ENCODE measurements at places on chromosomes 13 and 19.

DNA sequence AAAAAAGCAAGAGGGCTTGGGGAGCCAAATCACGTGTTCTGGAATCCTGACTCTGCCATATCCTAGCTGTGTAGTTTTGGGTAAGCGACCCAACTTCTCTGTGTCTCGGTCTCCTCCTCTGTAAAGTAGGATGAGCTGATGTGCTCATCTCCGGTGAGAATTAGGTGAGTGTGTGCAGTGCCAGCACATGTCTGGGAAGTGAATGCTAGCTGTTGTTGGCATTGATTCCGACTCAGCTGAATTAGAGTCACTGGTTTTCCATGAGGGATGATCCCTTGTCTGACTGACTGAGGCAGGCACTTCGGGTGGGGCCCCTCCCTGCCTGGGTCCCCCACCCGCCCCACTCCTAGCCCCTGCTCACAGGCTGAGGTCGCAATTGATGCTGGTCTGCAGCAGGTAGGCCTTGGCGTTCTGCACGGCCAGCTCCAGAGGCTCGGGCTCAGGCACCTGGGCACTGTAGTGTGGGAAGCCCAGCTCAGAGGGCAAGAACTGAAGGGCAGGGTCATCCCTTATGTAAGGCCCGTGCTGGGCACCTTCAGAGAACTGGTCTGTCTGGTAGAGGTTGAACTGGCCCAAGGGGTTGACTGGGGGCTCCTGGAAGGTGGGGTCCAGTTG, 835 bp downstream of the RSPH6A start:
- DNase-seq = no peak

DNA sequence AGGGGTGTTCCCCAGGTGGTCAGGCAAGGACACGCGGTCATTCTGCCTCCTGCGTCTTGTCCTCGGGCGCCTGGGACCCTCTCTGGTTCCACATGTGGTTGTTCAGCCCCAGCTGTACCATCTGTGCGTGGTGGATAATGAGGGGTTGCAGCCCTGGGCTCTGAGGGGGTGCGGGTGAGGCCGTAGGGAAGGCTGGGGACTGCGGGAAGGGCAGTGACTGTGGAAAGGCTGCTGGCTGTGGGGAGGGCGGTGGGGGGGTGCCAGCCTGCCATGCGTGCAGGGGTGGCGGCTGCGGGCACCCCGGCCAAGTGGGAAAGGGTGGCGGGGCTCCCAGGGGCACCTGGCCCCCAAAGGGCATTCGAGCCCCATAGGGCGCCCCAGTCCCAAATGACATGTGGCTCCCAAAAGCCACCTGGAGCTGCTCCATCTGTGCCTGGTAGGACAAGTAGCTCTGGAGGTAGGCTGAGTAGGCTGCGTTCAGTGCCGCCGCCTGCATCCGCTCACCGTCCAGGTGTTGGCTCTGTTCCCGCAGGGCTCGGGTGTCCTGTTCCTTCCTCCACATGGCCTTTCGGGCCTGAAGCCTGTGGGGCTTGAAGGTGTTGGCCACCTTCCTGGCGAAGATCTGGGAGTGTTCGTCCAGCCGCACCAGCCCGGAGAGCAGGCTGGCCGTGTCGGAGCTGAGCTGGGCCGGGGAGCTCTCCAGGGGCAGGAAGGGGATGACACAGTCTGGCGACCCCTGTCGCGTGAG, 15.1 kb downstream of the TICAM1 start:
- DNase-seq = no peak

DNA sequence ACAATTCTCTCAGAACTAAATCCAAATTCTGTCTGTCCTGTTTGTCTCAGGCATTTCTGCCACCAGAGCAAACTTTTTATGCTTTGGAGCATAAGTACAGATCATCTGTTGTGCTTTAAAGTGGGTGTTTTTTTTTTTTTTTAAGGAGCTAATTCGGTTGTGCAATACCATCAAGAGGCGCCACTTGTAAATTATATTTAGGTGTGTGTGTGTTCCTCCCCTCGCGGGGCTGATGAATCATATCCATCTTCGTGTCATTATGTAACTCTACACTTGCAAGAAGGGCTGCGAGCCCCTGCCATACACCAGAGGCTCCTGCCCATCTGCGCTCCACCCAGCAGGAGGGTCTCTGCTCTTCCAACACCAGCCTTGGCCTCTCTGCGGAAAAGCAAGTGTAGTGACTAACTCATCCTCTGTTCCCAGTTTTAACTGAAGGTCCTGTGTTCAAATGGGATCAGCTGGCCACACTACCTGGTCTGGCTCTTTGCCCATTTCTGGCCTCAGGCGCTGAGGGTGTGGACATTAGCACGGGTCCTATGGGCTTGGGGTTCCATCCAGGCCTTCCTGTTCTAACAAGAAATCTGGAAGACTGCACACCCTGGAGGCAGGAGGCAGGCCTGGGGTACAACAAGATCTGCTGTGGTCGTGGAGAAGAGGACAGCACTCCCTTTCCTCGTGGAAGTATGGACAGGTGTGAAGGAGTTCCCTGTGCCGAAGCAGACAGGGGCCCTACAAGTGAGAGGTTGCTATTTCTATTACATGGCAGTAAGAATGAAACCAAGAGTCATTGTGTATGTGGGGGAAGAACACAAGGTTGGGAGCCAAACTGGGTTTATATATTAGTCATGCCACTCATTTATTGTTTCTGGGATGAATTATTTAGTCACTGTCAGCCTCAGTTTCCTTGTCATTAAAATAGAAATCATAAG, 96.1 kb upstream of the MBNL2 start:
- DNase-seq = no peak

GRCh38 chr19:54325194-54325621, 12.2 kb upstream of the LILRA5 start:
- DNase-seq = no peak

GRCh38 chr19:33396701-33397535, 23.4 kb downstream of the CEBPG start:
- no peak for DNase-seq

- DNase-seq = no peak
Measured at GRCh38 chr19:38970664-38971532, 4.6 kb downstream of the FBXO17 start.

DNA sequence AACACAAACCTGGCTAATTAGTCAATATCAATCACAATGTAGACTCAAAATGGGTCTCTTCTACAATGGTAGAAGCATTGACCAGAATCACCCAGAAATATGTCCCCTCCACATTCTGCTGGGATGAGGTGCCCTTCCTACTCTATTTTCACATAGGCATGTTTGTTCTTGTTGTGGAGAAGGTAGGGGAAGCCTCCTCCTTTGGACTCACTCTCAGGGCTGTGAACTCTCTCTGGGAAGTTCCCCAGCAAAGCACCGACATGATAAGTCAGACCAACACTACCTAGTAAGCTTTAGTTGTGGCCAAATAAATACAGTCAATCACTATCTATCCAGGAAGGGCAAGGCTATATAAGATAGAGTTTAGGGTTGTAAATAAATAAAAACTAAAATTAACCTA, 194.5 kb upstream of the UBL3 start:
- no peak for DNase-seq
